ENCODE measurements at places on chromosomes 13 and 19.

DNA sequence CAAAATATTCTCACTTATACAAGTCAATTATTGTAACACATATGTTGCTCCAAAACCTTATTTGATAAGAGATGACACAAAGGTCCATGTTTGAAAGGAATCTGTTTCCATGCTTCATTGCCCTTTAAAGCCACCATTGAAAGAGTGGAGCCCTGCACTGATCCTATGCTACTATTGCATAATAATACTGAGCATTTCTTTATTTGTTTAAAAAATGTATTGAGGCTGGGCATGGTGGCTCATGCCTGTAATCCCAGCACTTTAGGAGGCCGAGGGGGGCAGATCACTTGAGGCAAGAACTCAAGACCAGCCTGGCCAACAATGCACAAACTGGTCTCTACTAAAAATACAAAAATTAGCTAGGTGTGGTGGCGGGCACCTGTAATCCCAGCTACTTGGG, 178.8 kb upstream of the STARD13 start:
- DNase-seq, result no peak

- no peak for DNase-seq
Observed at GRCh38 chr13:77118134-77118533, 91.2 kb upstream of the FBXL3 start.

- DNase-seq, result no peak
Observed at GRCh38 chr13:94431574-94431973, 47.9 kb downstream of the DCT start.

GRCh38 chr19:31257426-31258130, 91.7 kb downstream of the TSHZ3 start:
- DNase-seq, result no peak

DNA sequence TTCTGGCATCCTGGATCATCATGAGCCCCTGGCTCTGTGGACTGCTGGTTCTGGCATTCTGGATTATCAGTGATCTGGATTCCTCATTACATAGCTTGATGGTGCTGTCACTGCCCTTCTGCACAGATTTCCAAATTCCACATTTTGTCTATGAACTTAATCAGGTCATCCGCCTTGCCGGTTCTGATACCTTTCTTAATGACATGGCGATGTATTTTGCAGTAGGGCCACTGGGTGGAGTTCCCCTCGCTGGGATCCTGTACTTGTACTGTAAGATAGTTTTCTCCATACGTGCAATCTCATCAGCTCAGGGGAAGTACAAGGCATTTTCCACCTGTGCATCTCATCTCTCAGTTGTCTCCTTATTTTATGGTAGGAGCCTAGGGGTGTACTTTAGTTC, 24.4 kb upstream of the OR7C2 start:
- DNase-seq, result peak; percentile 1

GRCh38 chr13:86878781-86879180, 792.4 kb upstream of the SLITRK5 start:
- DNase-seq, result no peak

GRCh38 chr19:16161840-16162239, 11.5 kb downstream of the CIB3 start:
- DNase-seq, result no peak

DNA sequence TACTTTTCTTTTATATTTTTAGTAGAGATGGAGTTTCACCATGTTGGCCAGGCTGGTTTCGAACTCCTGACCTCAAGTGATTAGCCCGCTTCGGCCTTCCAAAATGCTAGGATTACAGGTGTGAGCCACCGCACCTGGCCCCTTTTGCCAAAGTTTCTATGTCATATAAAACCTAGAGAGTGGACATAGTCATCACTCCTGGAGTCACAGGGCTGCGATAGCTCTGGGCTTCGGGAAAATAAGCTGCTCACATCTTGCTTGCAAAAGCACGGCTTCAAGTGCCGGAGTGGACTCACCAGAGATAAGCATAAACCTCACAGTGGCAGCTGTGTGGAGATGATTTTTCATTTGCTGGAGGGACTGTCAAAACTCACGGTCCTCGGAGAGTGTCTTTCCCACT, 171.2 kb downstream of the TEX29 start:
- DNase-seq, result no peak

- DNase-seq, result no peak
Observed at GRCh38 chr13:112575675-112576074, 12.3 kb downstream of the TUBGCP3 start.
